Left ventricle myocardium inferior (tissue), 1 donor: ENCODE measurements at places on chromosomes 3 and 15. TPM values are rescaled to one million over a fixed set of nuclear protein-coding genes. Genes with fewer than 3 reads are reported as not detected.

GRCh38 chr15:88312941-88313579 lies 56.5 kb upstream of the NTRK3 start:
- H3K4me1 ChIP-seq, result no peaks in the 10 kb centered on the region
- no peak overlapping the region for H3K4me3 ChIP-seq
- no peaks in the 10 kb centered on the region for H3K36me3 ChIP-seq

Gene MORC1
- not detected for total RNA-seq

GRCh38 chr3:9749296-9749644 lies 482 bp upstream of the OGG1 start:
- peak overlapping the region; percentile 94 for H3K27ac ChIP-seq
- DNase-seq, result no peak
- no peaks in the 10 kb centered on the region for H3K27me3 ChIP-seq
- H3K4me1 ChIP-seq, result peaks cover 28% of the 10 kb centered on the region
- peaks cover 72% of the 10 kb centered on the region for H3K36me3 ChIP-seq
- H3K4me3 ChIP-seq, result peak overlapping the region; percentile 82

GRCh38 chr3:5583920-5584319 lies 396.4 kb downstream of the EDEM1 start:
- H3K4me1 ChIP-seq, result no peaks in the 10 kb centered on the region
- no peaks in the 10 kb centered on the region for H3K36me3 ChIP-seq
- H3K4me3 ChIP-seq, result no peak overlapping the region
- H3K27ac ChIP-seq, result no peak overlapping the region
- no peaks in the 10 kb centered on the region for H3K27me3 ChIP-seq
- no peak for DNase-seq

Gene CCDC39
- not detected for total RNA-seq

Gene MESP1
- total RNA-seq, result 8.4 TPM

GRCh38 chr15:84955089-84955848 lies 26.4 kb upstream of the PDE8A start:
- H3K27me3 ChIP-seq, result no peaks in the 10 kb centered on the region
- H3K27ac ChIP-seq, result no peak overlapping the region
- DNase-seq, result peak; percentile 68

- H3K27ac ChIP-seq, result peak overlapping the region; percentile 24
- H3K4me1 ChIP-seq, result peaks cover 25% of the 10 kb centered on the region
- H3K4me3 ChIP-seq, result no peak overlapping the region
- no peaks in the 10 kb centered on the region for H3K27me3 ChIP-seq
Observed at GRCh38 chr15:44101944-44102343, 93.1 kb downstream of the FRMD5 start.

DNA sequence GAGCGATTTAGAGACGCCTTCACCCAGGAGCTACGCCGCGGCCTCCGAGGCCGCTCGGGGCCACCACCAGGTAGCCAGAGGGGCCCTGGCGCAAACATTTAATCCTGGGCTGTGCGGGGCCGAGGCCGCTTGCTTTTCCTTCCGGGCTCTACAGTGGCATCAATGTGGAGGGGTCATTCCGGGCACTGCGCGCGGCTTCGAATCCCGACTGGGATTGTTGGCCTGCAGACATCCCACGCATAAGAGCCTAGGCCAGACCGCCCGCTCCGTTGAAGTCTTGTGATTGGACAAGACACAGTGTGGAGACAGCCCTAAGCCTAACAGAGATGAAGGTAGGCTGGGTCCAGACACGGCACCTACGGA lies 568 bp upstream of the NCBP2 start:
- H3K4me1 ChIP-seq, result peaks cover 47% of the 10 kb centered on the region
- H3K27me3 ChIP-seq, result no peaks in the 10 kb centered on the region
- DNase-seq, result no peak
- H3K4me3 ChIP-seq, result peak overlapping the region; percentile 91

- no peaks in the 10 kb centered on the region for H3K36me3 ChIP-seq
- H3K27ac ChIP-seq, result no peak overlapping the region
- peaks cover 35% of the 10 kb centered on the region for H3K4me1 ChIP-seq
- DNase-seq, result no peak
- H3K4me3 ChIP-seq, result no peak overlapping the region
Observed at GRCh38 chr3:138933981-138934691, 12.8 kb downstream of the FOXL2 start.

Gene RETNLB
- not detected for total RNA-seq

GRCh38 chr3:56296361-56296760 lies 171.9 kb downstream of the ERC2 start:
- no peak for DNase-seq
- H3K36me3 ChIP-seq, result no peaks in the 10 kb centered on the region
- no peaks in the 10 kb centered on the region for H3K4me1 ChIP-seq
- no peak overlapping the region for H3K4me3 ChIP-seq

GRCh38 chr3:168839653-168840052 lies 743.9 kb upstream of the GOLIM4 start:
- no peak overlapping the region for H3K27ac ChIP-seq
- H3K4me3 ChIP-seq, result no peak overlapping the region
- H3K27me3 ChIP-seq, result peaks cover 5% of the 10 kb centered on the region
- H3K36me3 ChIP-seq, result no peaks in the 10 kb centered on the region

Gene GOLGA8J
- total RNA-seq, result 0.41 TPM

DNA sequence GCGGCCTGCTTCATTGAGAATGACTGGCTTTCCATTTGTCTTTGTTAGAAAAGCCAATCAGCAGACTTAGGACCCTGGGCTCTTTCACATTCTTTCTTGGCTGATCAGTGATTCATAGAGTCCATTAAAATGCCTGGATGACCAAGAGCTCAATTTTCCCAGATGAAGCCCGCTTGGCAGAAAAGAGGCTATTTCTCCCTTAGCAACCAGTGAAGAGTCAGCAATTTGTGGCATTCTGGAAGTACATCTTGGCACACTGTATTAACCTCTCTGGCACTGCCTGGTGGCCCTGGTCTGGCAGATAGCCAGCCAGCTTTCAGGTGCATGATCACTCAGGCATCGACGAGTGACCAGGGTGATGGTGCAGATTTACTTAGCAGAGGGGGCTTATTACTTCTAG lies 145.7 kb upstream of the PLAAT1 start:
- DNase-seq, result no peak
- no peaks in the 10 kb centered on the region for H3K27me3 ChIP-seq
- no peak overlapping the region for H3K4me3 ChIP-seq

Gene PRSS50
- total RNA-seq, result 0.22 TPM

Gene OPA1
- total RNA-seq, result 124 TPM

DNA sequence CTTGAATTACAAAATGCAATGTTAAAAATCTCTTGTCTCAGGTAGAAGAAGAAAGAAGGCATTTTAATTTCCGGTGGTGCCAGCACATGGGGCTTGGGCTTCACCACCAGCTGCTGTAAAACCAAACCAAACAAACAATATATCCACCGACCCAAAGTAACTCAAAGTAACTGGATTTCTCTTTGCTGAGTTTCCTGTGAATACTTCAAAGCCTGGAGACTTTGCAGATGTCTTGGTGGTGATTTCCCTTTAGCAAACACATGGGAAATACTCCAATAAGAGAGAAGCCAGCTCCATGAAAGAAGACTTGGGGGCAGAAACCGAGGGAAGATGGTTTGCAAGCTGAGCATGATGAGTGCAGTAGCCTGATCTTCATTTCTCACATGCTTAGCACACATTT lies 62.6 kb downstream of the EIF4E3 start:
- no peak overlapping the region for H3K27ac ChIP-seq
- H3K27me3 ChIP-seq, result no peaks in the 10 kb centered on the region
- H3K36me3 ChIP-seq, result no peaks in the 10 kb centered on the region
- no peak for DNase-seq
- H3K4me3 ChIP-seq, result no peak overlapping the region

Gene ACKR4
- 5.2 TPM for total RNA-seq

- peaks cover 37% of the 10 kb centered on the region for H3K27me3 ChIP-seq
- H3K36me3 ChIP-seq, result no peaks in the 10 kb centered on the region
- peak; percentile 5 for DNase-seq
- H3K4me3 ChIP-seq, result no peak overlapping the region
- no peak overlapping the region for H3K27ac ChIP-seq
Observed at GRCh38 chr15:29123171-29123570, 146.5 kb downstream of the NSMCE3 start.

Gene CILP
- 7.3 TPM for total RNA-seq

DNA sequence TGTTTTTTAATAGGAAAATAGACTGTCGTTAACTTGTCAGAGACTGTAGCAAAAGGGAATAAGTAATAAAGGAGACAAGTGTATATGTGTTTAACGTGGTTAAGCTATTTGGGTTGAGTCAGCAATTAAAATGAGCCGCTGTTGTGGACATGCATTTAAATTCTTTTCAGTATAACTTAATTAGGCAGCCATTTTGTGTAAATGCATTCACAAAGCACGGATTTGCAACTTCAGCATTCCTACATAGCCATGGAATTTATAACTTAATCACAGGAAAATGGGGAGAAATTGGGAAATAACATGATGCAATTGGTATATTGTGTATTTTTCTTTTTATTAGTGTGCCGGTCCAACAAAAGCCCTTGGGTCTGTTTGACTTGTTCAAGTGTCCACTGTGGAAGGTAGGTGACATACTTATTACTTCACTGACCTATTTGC lies 27.9 kb downstream of the USP3 start:
- H3K4me3 ChIP-seq, result no peak overlapping the region
- no peak for DNase-seq
- H3K4me1 ChIP-seq, result peaks cover 20% of the 10 kb centered on the region
- H3K27me3 ChIP-seq, result no peaks in the 10 kb centered on the region

Gene TF
- 1.3 TPM for total RNA-seq

Gene SLC9C1
- 1.3 TPM for total RNA-seq

Gene GHSR
- total RNA-seq, result not detected

- H3K36me3 ChIP-seq, result peaks cover 44% of the 10 kb centered on the region
- peaks cover 21% of the 10 kb centered on the region for H3K4me1 ChIP-seq
- no peaks in the 10 kb centered on the region for H3K27me3 ChIP-seq
Observed at GRCh38 chr15:84689858-84690257, 26.1 kb downstream of the SEC11A start.

DNA sequence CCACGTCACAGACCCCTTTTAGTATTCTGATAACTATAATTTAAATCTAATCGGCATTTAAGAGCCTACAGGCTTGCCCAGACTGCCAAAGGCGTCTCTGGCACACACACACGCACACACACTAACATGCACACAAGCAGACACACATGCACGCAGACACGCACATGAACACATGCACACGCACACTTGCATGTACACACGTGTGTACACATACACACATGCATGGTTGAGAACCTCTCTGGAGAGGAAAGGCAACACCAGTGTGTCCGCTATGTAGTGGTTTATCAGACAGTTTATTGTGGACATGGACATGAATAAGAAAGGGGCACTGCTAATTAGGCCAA lies 102.1 kb downstream of the FBLN2 start:
- no peak overlapping the region for H3K4me3 ChIP-seq
- no peak overlapping the region for H3K27ac ChIP-seq
- peaks cover 24% of the 10 kb centered on the region for H3K4me1 ChIP-seq
- H3K36me3 ChIP-seq, result no peaks in the 10 kb centered on the region

- no peak overlapping the region for H3K27ac ChIP-seq
- no peaks in the 10 kb centered on the region for H3K27me3 ChIP-seq
- no peak overlapping the region for H3K4me3 ChIP-seq
- no peaks in the 10 kb centered on the region for H3K36me3 ChIP-seq
Observed at GRCh38 chr15:67400890-67401289, 120.0 kb upstream of the C15orf61 start.

DNA sequence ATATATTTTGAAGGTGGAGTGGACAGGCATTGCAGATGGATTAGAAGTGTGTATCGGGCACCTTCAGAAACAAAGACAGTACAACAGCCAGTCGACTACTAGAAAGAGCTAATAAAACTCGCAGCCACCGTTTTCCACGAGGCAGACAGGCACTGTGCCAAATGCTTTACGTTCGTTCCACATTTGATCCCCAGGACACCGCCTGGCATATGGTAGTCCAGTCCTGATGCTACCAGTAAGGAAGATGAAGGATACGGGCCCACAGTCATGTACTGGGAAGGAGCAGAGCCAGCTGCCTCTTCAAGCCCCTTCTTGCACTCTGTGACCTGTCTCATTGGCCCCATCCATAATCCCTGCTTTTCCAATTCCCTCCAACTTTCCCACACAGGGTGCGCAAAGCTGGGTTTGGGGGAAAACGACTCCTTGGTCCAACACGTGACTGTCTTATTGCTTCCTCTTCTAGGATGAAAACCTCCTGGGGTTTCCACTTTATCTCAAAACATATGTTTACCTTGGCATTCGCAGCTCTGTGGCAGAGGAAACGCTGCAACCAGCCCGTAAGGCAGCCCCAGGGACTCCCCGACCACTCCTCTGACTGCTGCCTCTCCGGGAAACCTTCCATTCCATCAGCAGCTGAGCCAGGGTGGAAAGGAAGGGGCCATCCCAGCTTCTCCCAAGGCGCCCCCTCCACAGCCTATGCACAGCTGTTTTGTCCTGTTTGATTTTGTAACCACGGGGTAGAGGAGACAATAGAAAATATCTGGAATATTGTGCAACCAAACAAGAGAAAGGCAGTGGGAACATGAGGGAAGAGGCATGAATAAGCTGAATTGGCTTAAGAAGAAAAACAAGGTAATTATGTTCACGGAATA lies 107.4 kb downstream of the ADAMTS17 start:
- H3K4me1 ChIP-seq, result peaks cover 12% of the 10 kb centered on the region
- peak; percentile 73 for DNase-seq
- peaks cover 12% of the 10 kb centered on the region for H3K27me3 ChIP-seq

GRCh38 chr15:101054991-101055390 lies 135.8 kb downstream of the LRRK1 start:
- H3K4me1 ChIP-seq, result peaks cover 4% of the 10 kb centered on the region
- no peak overlapping the region for H3K4me3 ChIP-seq
- DNase-seq, result no peak
- no peaks in the 10 kb centered on the region for H3K27me3 ChIP-seq
- no peak overlapping the region for H3K27ac ChIP-seq
- H3K36me3 ChIP-seq, result peaks cover 17% of the 10 kb centered on the region

DNA sequence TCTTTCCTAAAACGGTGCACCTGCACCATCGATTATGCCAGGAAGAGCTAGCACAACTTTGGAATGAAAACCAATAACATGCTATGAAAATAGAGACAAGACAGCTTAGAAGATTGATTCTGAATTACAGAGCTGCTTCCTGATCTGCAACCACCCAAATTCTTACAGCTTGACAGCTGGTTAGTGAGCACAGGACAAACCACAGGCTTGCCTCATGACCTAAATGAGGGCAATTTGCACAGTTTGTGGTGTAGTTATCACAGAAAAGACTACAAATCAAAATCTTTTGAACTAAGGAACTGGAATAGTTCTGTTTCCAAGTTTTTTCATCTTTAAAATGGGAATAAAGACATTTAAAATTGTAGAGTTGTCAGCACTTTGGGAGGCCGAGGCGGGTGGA lies 533.5 kb downstream of the NAALADL2 start:
- H3K4me1 ChIP-seq, result no peaks in the 10 kb centered on the region
- H3K27ac ChIP-seq, result no peak overlapping the region
- no peak overlapping the region for H3K4me3 ChIP-seq
- no peak for DNase-seq
- H3K36me3 ChIP-seq, result no peaks in the 10 kb centered on the region
- H3K27me3 ChIP-seq, result no peaks in the 10 kb centered on the region
